GM13976 (cell line): ENCODE measurements at places on chromosomes 16 and 17.
A peak's percentile ranks its signal among the peaks of the same experiment; 100 is the strongest.

DNA sequence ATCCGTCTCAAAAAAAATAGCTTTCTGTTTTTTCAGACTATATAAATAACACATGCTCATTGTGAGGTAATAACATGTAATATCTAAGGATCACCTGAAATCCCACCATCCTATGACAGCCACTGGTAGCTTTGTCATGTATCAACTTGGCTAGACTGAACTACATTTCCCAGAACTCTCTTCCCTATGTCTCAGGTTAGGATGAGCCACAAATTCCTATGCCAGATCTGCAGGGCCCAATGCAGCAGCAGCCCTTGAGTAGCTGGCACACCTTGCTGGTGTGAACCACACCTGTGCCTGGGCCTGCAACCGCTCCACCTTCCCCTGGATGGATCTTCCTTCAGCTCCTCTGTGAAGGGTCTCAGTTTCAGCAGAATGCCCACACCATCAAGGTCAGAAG is 28.1 kb downstream of the OGFOD1 start:
- DNase-seq = no peak

DNA sequence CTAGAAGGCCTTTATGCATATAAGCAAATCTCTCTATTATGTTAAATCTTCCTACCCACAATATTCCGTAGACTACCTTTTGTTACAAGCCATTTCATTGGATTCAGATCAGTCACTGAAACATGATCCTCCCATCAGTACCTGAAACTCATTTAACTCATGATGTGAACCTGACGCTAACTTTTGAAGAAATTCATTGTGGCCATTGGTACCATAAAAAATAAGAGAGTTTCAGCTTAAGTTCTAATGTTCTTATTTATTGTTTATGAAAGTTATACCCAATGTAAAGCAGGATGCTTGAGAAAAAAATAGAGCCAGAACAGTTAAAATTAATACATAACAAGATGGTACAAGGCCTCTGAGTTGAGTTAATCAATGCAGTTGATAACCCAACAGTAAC is 439.6 kb downstream of the KCNJ2 start:
- no peak for DNase-seq

DNA sequence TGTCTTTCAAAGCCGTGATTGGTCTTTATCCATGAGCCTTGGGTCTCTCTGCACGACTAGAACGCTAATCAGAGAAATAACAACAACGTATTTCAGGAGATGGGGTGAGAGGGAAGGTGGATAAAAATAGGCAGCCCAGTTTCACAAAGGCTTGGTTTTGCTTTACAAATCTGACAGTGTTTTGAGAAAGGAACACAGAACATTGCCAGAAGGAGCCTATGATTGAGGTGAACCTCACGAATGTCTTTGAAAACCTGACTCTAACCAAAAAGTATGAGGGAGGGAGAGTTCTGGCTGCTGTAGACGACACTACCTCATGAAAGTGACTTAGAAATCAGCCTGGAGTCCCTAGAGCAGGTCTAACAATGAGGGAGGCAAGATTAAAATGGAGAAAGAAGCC is 38.0 kb upstream of the NOL11 start:
- peak; percentile 43 for DNase-seq

DNA sequence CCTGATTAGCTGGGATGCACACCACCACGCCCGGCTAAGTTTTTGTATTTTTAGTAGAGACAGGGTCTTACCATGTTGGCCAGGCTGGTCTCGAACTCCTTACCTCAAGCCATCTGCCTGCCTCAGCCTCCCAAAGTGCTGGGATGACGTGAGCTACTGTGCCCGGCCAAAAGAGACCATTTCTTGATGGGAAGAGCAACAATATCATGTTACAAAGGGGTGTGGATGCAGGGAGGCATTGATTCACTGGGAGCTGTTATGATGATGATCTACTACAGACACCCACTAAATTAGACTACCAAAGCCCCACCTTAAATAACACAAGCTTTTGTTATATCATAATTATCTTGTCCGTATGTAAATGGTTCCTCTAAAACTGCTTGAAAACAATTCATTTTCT is 81.4 kb upstream of the PSMD7 start:
- DNase-seq = no peak

- DNase-seq = peak; percentile 36
These were observed at the start of gene SDR42E1 for GRCh38 chr16:82011199-82011641. Gene SDR42E1, minus strand, starts transcription at chr16:82011470. Its CDS starts 10,612 bp downstream, at chr16:82000858.

DNA sequence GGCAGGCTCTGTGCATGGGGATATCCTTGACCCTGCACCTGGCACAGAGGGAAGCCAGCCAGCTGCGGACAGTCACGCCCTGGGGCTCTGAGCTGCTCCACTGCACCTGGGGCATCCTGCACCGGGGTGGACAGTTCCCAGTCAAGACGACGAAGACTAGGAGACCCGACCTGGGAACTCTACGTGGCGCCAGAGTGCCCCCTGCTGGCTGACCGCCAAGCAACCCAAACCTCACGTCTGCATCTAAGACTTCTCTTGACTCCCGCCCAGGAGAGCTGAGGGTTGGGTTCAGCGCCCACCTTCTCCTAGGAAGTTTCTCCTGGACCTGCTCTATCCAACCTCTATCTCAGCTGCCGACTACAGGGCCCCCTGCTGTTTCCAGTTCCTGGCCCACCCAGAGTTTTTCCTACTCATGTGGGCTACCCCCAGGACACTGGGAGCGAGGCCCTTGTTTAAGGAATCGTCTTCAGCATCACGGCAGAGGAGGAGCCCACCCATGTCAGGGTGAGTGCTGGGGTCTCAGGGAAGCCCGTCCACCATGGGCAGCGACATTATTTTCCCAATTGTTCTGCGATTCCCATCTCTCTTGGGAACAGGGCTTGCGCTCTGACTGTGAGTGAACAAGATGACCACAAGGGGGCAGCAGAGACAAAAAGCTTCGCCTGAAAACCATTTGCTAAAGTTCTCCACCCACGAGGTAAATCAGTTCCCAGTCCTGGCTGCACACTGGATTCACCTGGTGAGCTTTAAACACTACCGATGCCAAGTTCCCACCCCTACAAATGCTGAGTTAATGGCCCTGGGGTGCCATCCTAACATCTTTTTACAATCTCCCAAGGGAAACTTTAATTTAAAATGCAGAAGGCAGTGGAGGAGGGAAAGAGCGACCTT is 29.3 kb downstream of the TLE7 start:
- DNase-seq = peak; percentile 86

GRCh38 chr16:73143576-73144422 is 95.9 kb upstream of the ZFHX3 start:
- no peak for DNase-seq

- DNase-seq = no peak
These were observed 158.9 kb downstream of the TANC2 start for GRCh38 chr17:63124958-63125357.

DNA sequence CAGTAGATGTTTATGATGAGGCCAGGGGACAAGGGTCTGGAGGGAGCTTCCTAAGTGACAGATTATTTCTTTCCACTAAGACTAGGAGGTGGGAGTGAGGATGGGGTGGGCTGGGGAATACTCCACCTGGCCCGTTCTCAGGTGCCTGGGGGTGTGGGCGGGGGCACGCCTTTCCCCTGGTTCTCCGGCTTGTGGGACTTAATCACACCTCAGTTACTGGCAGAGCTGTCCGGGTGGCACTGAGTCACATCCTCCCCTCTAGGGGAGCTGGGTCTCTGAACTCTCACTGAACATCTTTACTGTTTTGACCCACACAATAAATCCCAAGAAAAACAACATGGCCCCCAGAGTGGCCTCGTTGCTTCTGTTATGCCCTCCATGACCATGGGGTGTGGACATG is 332.8 kb downstream of the MAF start:
- no peak for DNase-seq

- no peak for DNase-seq
These were observed 95.7 kb upstream of the PSMD7 start for GRCh38 chr16:74200921-74201320.

GRCh38 chr16:73059779-73060615 is 12.1 kb upstream of the ZFHX3 start:
- no peak for DNase-seq

DNA sequence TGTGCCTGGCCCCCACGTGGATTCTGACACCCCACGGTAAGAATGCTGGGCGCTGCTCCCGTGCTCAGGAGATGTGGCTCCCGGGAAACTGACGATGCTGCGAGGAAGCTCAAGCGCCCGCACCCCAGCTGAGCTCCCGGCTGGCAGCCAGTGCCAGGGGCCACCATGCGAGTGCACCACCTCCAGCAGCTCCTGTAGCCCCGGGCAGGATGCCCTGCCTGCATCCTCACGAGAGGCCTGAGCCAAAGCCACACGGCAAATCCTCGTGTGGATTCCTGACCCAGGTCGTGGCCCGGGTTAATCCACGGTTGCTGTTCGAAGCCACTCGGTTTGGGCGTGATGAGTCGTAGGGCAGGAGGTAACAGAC is 11.6 kb upstream of the DPEP1 start:
- no peak for DNase-seq

- no peak for DNase-seq
These were observed 3.7 kb downstream of the RHBDL3 start for GRCh38 chr17:32269377-32269776.

- DNase-seq = no peak
These were observed 143.7 kb upstream of the RCVRN start for GRCh38 chr17:10048629-10049350.

DNA sequence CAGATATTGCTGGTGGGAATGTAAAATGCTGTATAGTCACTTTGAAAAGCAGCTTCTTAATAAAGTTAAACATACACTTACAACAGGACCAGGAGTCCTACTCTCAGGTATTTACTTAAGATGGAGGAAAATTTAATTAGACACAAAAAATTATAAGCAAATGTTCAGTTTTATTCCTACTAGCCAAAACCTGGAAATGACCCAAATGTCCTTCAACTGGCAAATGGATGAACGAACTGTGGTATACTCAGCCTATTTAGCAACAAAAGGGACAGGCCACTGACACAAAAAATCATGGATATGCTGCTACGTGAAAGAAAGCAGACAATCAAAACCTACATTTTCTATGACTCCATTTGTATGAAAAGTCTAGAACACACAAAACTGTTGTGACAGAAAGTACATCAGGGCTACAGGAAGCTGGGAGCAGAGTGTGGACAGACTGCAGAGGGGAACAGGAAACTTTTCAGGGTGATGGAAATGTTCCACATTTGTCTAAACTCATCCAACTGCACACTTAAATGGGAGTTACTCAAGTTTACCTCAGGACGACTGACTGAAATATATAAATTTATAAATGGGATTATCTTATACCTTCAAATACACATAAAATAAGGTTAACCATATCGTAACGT is 49.3 kb upstream of the MNT start:
- DNase-seq = no peak

GRCh38 chr16:23394141-23394831 is 58.7 kb downstream of the COG7 start:
- DNase-seq = no peak
